ENCODE measurements at places on chromosomes 2 and 18.

GRCh38 chr18:48162956-48163737 lies 232.7 kb upstream of the SMAD2 start:
- no peak for DNase-seq

DNA sequence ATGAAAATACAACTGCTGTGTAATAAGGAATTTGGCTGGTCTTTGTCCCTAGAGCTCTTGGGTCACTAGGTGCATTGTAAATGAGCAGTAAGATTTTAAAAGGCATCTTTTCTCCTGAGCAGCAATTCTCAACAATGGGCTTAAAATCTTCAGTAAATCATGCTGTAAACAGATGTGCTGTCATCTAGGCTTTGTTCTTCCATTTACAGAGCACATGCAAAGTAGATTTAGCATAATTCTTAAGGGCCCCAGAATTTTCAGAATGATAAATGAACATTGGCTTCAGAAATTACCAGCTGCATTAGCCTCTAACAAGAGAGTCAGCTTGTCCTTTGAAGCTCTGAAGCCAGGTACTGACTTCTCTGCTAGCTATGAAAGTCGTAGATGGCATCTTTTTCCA lies 26.8 kb upstream of the SCRN3 start:
- no peak for DNase-seq

- no peak for DNase-seq
These were observed 1.6 kb downstream of the SCTR start for GRCh38 chr2:119522671-119523070.

DNA sequence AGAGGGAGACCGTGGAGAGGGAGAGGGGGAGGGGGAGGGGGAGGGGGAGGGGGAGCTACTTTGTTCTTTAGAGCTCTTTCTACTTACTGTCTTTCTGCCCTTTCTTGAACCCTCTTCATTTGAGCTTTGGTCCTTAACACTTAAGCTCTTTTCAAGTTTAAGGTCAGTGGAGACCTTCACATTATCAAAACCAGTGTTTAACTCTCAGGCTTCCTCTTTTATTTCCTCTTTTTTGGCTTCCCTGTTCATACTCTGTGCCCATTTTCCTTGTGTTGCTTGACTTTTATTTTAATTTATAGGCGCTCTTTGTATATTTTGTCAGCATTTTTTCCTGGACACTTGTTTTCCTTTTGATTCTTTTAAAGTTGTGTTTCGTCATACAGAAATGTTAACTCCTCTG lies 37.1 kb downstream of the ACSL3 start:
- no peak for DNase-seq

- peak; percentile 59 for DNase-seq
These were observed 58.6 kb downstream of the GALNT14 start for GRCh38 chr2:31079665-31080064.

DNA sequence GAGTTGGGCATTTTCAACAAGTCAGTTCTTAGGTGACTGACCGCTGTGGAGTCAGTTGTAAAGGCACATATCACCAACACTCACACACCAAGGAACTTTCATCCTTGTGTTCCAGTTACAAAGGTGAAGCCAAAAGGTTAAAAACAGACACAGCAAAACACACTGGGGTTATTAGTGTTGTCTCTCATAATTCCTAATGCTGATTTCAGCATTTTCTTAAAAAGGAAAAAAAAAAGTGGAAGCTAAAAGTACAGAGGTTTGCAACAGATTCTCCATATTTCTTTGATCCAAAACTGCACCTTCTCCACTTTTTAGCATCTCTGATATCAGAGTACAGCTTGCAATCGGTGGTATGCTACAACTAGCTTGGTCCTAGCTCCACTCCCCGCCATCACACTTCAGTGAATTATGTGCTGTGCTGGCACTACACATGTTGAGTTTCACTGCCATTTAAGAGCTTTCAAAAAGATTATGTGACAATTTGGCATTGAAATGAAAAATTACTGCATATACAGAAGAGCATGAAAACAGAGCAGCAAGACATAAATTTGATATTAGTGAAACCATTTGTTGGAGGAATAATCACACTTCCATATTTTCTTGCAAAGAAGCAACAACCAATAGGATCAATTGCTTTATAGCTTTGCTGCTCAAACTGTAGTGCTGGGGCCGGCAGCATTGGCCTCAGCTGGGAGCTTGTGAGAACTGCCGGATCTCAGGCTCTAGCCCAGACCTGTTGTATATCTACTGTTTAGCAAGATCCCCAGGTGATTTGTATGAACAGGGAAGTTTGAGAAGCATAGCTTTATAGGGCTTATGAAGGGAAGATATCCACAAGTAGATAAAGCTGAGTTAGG lies 62.3 kb upstream of the DAPL1 start:
- DNase-seq, result no peak

DNA sequence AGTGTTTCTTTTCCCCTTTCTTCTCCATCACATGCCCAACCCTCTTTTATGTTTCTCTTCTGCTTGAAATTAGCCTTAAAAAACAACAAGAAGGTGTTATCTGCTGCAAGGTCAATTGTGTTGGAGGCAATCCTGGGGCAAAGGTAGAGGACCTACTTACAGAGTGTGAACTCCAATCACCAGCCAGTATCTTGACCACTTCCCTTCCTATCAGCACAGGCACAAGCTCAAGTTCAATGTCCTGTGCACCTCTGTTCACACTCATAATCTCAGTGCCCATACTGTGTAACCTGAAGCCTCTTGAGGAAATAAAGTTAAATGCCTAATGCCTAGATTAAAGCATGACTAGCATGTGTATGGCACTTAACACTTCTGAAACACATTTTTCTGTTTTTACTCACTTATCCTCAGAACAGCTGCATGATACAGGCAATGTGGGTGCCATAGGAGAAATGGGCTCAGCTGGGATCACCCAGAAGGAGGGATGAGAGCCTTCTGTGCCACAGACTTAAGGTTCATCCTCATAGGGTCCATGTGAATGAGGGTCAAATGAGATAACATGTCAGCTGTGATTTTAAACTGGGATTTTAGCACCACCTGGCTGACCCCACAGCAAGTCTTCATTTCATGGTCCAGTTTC lies 701.5 kb downstream of the BCL11A start:
- no peak for DNase-seq

GRCh38 chr2:199861132-199861774 lies 10.3 kb upstream of the FTCDNL1 start:
- DNase-seq, result no peak

- DNase-seq, result no peak
These were observed 96.5 kb upstream of the CELF4 start for GRCh38 chr18:37662099-37662498.

GRCh38 chr2:54329482-54330161 lies 73.6 kb upstream of the TSPYL6 start:
- no peak for DNase-seq

- DNase-seq, result no peak
These were observed 22.8 kb downstream of the NXPH2 start for GRCh38 chr2:138757384-138757783.

GRCh38 chr2:203675086-203675485 lies 31.4 kb upstream of the CD28 start:
- no peak for DNase-seq

GRCh38 chr2:158953926-158954763 lies 14.3 kb upstream of the TANC1 start:
- peak; percentile 51 for DNase-seq

GRCh38 chr2:196530910-196531309 lies 108.6 kb upstream of the CCDC150 start:
- no peak for DNase-seq

DNA sequence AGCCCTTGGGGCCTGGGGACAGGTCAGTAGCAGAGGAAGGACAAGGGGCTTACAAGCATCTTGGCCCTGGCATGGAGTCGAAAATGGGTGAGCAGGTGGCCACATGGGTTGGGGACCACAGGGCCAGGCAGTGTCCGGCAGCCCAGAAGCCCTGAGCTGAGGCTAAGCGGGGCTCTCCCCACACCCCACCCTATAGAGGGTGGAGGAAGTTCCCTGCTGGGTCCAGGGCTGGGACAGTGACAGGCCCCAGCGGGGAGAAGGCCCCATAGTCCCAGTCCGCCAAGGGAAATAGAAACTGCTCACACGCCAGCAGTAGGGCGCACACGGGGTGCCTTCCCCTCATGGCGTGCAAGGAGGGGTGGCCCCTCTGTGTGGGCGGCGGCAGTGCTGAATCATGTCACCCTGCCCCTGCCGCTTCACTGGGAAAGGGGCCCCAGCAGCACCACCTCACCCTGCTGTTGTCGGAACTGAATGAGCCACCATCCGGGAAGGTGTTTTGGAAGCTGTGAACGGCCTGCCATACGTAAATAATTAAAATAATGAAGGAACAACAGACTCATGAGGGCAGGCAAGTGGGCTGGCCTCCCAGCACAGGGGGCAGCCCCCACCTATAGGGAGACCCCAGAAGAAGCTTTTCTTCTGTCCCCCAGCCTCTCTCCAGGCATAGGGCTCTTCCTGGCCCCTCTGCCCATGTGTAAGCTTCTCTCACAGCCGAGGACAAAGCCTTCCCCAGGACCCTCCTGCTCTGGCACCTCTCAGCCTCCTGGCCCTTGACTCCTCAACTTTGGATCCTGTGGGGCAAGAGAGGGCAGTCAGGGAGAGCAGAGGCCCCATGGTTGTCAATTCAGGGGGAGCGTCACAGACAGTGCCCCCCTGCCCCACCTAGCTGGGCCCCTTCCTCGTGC lies 12.7 kb upstream of the DUSP2 start:
- DNase-seq, result no peak

DNA sequence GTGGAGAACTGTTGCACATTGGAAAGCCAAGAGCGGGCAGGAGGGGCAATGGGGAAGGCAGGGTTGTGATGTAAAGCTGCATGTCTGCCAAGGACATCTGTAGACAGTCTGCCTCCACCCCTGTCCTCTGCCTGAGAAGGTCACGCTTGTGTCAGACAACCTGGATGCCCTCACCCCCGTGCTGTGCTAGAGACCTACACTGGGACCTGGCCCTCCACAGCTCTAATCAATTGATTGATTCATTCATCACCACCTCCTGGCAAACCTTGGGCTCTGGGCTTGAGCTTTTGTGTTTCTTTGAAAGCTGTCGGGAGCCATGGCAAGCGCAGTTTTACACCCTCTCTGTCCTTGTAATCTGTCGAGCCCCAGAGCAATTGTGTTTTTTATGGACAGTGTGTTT lies 41.1 kb downstream of the MARCO start:
- DNase-seq, result no peak

GRCh38 chr2:97740590-97741182 lies 27.3 kb downstream of the ZAP70 start:
- peak; percentile 71 for DNase-seq

- no peak for DNase-seq
These were observed 71.0 kb downstream of the UPP2 start for GRCh38 chr2:158172719-158173118.

DNA sequence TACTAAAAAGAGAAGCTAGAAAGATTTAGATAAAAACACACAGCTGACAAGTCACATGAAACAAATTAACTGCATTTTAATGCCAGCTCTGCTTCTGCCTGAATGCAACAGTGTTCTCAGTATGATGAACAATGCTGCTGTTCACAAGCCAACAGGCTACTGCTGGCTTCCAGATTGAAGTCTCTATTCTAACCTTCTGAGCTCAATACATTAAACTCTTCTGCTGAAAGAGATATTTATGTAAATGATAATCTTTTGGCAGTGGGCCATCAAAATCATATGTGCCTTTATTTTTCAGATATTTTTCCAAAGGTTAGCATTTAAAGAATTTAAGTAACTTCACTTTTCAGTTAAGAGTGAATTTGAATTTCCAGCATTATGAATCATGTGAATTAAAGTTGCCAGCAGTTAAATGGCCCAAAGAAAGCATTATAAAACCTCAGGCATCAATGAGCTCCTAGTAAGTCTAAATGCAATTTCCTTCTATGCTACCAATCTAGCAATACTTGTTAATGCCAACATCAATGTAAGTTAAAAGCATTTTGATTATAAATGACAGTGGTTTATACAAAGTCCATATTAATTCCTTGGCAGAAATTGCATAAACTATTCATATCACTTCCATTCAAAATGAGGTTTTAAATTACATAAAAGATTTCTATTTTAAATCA lies 72.4 kb downstream of the ID2 start:
- DNase-seq, result no peak

- DNase-seq, result no peak
These were observed 41.9 kb downstream of the SCN9A start for GRCh38 chr2:166333801-166334200.

- DNase-seq, result no peak
These were observed 158.2 kb downstream of the STK39 start for GRCh38 chr2:168089200-168089599.

DNA sequence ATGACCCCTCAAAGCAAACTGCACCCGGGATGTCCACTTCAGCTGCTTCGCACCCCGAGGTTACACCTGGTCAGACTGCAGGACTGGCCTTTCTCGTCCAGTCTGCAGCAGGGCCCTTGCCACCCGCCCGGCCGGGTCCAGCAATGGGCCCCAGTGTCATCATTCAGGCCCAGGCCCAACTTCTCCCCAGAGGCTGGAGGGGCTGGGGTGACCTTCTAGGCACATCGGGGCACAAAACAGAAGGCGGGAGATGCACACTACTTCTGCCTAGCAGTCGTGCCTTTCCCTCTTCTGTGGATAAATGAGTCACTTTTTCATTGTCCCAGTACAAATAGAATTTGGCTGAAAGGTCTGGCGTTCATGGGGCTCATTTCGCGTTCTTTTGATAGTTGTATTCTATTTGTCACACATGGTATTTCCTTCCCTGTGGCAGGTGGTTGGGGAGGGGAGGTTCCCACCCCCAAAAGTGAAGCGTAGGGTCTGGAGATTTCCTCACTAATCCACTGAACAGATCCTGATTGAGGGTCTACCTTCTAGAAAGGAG lies 56.9 kb upstream of the ID2 start:
- DNase-seq, result no peak

DNA sequence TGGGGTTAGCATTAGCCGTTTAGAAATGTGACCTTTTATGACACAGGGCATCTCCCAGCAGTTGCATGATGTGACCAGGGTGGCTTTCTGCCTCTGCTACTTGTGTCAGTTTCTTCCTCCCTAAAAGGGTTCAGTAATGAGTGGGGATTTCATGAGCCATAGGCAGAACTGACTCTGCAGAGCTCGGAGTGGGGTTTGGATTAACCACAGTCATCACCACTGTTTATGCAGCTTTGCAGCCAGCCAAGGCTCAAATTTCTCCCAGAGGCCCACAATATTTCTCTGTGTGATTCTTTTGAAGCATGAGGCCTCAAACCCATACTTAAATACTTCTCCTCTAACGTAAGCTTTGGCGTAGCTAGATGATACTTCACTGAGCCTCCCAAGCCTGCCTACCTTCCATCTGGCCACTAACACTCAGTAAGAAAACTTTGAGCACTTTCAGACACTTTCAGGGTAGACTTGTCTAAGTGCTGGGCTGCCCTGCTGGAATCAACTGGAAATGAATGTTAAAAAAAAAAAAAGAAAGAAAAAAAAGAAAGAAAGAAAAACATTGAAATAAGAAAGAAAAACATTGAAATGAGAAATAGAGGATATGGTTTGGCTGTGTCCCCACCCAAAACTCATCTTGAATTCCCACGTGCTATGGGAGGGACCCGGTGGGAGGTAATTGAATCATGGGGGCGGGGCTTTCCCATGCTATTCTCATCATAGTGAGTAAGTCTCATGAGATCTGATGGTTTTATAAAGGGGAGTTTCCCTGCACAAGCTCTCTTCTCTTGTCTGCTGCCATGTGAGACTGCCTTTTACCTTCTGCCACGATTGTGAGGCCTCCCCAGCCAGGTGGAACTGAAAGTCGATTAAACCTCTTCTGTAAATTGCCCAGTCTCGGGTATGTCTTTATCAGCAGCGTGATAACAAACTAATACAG lies 11.5 kb upstream of the LAPTM4A start:
- DNase-seq, result no peak

- DNase-seq, result no peak
These were observed 333.7 kb downstream of the DYSF start for GRCh38 chr2:71787108-71787415.

- DNase-seq, result no peak
These were observed 71.2 kb downstream of the MAP4K4 start for GRCh38 chr2:101768556-101769220.
